Activated CD8-positive, alpha-beta T cell treated with anti-CD3 and anti-CD28 coated beads, Interleukin-2, amount 10 ng/mL, durations not matched to agents 7 days and 5 days (primary cell): ENCODE measurements at places on chromosomes 12 and 14. TPM values are rescaled to one million over a fixed set of nuclear protein-coding genes. Genes with fewer than 3 reads are reported as not detected.

DNA sequence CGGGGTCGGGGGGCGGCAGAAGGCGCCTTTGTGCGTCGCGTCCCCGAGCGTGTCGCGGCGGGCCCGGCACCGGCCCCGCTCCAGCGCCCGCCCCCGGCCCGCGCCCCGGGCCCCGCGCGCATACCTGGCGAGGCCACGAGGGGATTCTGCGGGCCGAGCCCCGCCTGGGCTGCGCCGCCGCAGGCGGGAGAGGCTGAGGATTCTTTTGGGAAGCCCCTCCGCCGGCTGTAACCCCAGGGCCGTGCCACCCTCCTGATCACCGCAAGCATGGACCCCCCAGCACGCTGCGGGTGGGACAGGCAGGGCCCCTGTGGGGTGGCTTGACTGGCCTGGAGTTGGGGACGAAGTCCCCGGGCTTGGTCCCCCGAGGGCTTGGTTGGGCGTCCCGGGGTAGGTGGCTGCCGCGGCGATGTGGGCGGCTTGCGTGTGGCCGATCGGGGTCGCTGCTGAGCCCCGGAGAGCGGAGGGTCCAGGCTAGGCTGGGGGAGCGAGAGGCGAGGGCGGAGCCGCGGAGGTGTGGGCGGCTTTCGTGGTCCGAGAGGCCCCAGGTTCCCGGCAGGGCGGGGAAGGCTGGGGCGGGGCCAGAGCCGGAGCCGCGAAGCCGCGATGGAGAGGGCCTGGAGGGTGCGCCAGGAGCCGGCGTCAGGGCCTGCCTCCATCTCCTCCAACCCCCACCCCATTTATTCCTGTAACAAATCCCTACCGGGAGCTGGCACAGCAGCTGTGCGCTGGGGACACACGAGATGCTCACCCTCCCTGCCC, 28.4 kb upstream of the GPR132 start:
- DNase-seq = peak; percentile 80

DNA sequence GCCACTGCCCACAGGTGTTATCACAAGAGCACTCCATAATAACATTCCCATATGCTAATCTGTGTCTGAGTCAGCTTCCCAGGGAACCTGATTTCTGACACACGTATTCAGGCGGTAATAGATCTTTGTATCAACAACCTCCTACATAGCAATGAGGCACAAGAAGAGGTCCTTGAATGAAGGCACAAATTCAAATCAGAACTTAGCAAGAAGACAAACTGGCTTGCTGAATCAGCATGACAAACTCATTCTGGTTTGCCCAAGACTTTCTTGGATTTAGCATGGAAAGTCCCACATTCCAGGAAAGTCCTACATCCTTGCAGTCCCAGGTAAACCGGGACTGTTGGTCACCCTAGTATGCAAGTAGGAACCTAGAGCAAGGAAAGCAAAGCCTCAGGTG, 33.9 kb upstream of the RNU6-7 start:
- DNase-seq = no peak

ENDOU gene
- not detected for total RNA-seq

GRCh38 chr12:106269150-106269771, 21.4 kb upstream of the CKAP4 start:
- no peak for DNase-seq

GRCh38 chr14:92556255-92556741, 42.7 kb downstream of the RIN3 start:
- DNase-seq = no peak

GRCh38 chr12:23098110-23098509, 473.1 kb downstream of the ETNK1 start:
- DNase-seq = no peak

DNA sequence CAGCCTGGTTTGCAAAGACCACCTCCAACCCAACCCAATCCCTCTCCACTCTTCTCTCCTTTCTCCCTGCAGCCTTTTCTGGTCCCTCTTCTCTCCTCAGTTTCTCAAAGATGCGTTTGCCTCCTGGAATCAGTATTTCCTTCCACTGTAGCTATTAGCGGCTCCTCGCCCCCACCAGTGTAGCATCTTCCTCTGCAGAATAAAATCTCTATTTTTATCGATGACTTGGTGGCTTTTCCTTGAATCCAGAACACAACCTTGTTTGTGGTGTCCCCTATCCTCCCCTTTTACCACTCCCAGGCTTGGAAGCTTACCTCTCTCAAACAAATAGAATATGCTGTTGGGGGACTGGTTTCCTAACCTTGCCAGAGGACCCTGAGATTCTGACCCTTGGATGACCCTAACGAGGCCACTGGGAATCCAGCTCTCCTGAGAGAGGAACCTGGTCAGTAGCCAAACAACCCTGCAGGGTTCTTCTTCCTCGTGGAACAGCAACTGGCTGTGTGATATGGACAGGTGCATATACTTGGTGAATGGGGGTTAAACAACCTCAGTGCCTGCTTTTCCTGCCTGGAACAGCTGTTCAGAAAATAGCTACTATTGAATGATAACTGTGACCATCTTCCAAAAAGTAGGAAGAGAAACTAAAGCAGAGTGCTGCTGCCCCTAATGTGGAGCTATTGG, 4.4 kb downstream of the WNT1 start:
- DNase-seq = no peak

- peak; percentile 91 for DNase-seq
Measured at GRCh38 chr14:50061664-50062437, 54.5 kb downstream of the VCPKMT start.

GRCh38 chr14:49997991-49998390, 105.1 kb downstream of the ARF6 start:
- no peak for DNase-seq

GRCh38 chr14:30581283-30581625, 22.3 kb downstream of the G2E3 start:
- no peak for DNase-seq

IGF1 gene
- total RNA-seq = 1.2 TPM

DNA sequence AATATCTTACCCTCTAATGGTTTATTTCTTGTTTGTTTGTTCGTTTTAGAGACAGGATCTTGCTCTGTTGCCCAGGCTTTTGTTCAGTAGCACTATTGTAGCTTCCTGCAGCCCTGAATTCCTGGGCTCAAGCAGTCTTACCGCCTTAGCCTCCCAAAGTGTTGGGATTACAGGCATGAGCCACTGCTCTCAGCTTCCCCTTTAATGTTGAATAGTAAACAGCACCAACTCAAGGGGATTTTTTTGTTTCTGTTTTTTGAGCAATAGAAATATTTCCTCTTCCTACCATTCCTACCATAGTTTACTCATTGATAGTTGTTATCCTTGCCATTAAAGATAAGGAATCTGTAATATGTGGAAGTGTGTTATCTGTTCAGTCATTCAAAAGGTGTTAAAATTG, 10.7 kb downstream of the ARID4A start:
- DNase-seq = no peak
